Activated CD8-positive, alpha-beta memory T cell treated with anti-CD3 and anti-CD28 coated beads for 1 hour (primary cell): ENCODE measurements at places on chromosomes 11 and 22.

- no peak for DNase-seq
These were observed 39.5 kb downstream of the COPB1 start for GRCh38 chr11:14460147-14460546.

- DNase-seq = no peak
These were observed 27.5 kb downstream of the KCNA4 start for GRCh38 chr11:29989174-29989970.

DNA sequence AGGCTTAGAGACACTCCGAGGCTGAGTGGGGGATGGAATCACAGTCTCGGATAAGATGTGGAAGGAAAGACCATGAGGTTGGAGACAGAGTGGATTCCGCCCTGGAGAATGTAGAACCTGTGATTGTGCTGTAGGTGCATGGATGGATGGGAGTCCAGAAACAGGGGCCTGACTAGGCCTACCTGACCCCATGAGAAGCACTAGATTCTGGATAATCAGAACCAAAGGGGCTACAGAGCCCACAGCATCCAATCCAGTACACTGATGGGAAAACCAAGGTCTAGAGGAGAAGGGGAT, 32.3 kb upstream of the FCHSD2 start:
- DNase-seq = no peak

- DNase-seq = no peak
These were observed at the start of gene HEPACAM for GRCh38 chr11:124935548-124936514. Gene HEPACAM, minus strand, starts transcription at chr11:124936047. Its CDS starts 41 bp downstream, at chr11:124936006.

- no peak for DNase-seq
These were observed 12.1 kb downstream of the NADSYN1 start for GRCh38 chr11:71465054-71465453.

DNA sequence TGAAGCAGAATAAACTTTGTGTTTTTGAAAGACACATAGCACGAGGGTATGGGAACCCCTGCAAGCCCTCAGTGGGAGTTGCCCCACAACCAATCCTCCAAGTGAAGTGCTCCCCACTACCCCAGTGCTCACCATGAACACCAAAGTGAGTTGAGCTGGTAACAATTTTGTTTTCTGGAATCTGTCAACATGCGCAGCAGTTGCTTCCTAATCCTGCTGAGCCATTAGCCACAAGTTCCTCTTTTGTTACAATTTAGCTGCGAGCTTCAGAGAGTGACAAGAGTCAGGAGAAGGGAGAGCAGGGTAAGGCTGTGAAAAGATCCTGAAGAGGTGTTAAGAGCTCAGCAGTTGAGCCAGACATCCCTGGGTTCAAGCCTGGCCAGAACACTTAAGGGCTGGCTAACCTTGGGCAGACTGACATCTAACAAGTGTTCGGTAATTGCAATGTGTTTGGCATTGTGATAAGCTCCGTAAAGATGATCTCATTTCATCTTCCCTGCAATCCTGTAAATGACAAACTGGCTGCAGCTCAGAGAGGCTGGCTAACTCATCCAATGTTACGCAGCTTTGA, 24.1 kb upstream of the ASPHD2 start:
- no peak for DNase-seq

GRCh38 chr11:48018528-48019216, 38.3 kb downstream of the PTPRJ start:
- no peak for DNase-seq

DNA sequence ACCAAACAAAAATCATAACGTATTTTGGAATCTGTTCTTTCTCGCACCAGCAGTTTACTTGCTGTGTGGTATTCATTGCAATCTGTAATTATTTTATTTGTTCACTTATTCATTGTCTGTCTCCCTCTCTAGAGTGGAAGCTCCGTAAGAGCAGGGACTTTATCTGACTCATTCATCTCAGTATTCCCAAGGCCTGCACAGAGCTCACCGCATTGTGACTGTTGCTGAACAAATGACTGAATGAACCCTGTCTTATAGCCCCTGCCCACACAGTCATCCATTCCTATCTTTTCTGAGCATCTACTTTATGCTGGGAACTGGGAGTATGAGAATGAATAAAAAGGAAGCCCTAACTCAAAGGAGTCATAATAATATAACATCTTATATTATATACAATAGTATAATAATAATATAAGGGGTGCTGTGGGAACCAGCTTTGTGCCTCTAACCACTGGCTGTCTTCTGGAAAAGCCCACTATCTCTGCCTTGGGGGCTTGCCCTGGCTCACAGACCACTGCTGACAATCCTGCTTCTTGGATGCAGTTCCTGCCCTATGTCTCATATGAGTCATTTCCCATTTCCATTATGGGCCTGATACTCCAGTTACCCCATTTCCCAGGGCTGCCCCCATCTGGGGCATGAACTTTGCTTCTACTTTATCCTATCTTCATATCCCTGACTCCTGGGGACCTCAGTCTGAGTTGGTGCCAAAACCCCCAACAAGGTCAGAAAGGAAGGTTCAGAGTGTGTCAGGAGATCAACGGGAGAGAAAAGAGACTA, 11.0 kb downstream of the XRRA1 start:
- no peak for DNase-seq

DNA sequence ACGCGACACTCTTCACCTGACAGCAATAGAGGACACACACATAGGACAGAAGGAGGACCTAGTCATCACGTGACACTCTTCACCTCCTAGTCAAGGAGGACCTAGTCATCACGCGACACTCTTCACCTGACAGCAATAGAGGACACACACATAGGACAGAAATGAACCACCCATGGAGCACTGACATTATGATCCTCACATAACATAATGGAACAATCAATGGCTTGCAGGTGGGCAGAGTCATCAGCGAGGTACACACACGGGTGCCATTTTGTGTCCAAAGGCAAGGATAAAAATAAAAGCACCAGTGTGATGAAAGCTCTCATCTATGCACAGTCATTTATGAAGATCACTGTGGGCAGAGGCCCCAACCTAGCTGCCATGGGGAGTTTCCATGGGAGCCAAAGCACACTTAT, 354.7 kb downstream of the LARGE1 start:
- DNase-seq = no peak

DNA sequence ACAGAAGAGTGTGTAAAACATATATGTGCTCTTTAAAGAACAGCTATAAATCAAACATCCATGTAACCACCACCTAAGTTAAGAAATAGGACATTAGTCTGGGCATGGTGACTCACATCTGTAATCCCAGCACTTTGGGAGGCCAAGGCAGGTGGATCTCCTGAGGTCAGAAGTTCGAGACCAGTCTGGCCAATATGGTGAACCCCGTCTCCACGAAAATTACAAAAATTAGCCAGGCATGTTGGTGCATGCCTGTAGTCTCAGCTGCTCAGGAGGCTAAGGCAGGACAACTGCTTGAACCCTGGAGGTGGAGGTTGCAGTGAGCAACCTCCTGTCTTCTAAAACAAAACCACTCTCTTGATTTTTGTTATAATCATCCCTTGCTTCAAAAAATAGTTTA, 103.3 kb downstream of the LRRC32 start:
- DNase-seq = no peak

GRCh38 chr11:118853678-118854077, 30.0 kb upstream of the CXCR5 start:
- no peak for DNase-seq

DNA sequence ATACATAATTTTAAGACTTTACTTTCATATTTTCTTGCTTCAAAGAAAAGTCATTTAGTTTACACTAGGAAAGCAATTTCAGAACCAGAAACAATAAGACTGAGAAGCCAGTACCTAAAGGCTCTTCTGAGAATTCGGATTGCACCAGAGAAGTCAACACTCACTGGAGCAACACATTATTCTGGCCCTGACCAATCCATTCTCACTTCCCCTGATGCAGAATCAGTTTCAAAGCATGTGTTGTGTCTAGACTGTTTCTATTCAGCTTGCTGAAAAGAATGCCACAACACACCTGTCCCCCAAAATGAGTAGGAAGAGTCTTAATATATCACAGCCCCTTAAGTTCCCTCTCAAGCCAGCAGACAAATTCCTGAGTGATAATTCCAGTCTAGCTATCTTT, 1074.3 kb upstream of the TENM4 start:
- DNase-seq = no peak

- DNase-seq = no peak
These were observed 88.4 kb downstream of the TRAF6 start for GRCh38 chr11:36421546-36422155.

- DNase-seq = no peak
These were observed 58.2 kb upstream of the GNAZ start for GRCh38 chr22:23012081-23012622.

- DNase-seq = no peak
These were observed 107.4 kb downstream of the CACNA1I start for GRCh38 chr22:39677967-39678366.

GRCh38 chr11:95575517-95575916, 214.1 kb downstream of the FAM76B start:
- DNase-seq = no peak

DNA sequence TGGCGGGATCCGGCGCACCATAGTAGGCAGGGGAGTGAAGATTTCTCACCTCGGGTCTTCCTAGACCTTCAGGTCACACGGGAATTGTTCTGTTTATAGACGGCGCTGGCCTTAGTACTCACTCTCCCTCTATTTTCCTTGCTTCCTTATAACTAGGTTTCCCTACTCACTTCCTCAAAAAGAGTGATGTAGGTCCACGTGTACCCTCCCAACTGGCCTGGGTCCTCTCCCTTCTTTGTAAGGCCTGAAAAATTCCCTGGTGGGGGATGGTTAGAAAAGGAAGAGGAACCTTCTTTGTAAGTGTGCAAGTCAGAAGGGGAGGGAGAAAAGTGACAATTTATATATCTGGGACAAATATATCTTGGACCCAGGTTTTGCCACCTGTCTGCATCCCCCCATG, 2.9 kb upstream of the TMEM9B start:
- DNase-seq = no peak

- DNase-seq = no peak
These were observed 253.7 kb downstream of the AASDHPPT start for GRCh38 chr11:106331176-106331575.

GRCh38 chr22:49833340-49834007, 5.8 kb upstream of the BRD1 start:
- no peak for DNase-seq

DNA sequence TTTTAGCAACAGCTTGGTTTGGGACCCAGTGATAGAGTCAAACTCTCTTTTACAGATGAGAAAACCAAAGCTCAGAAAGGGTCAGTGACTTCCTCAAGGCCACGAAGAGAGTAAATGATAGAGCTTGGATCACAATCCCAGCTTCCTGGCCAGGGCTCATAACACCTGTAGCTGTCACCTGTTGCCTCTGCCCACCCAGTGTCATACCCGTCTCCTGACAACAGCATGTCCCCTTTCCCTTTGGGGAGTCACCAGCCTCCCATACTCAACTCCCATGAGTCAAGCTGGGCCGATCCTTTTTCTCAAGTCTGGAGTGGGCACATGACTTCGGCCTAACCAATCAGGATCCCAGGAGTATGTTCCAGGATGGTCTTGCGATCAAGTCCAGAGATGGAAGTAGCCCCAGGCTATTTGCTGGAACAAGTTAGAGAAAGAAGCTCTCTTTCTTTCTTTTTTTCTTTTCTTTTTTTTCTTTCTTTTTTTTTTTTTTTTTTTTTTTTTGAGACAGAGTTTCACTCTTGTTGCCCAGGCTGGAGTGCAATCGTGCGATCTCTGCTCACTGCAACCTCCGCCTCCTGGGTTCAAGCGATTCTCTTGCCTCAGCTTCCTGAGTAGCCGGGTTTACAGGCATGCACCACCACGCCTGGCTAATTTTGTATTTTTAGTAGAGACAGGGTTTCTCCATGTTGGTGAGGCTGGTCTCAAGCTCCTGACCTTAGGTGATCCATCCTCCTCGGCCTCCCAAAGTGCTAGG, 27.8 kb upstream of the MYH9 start:
- DNase-seq = no peak

DNA sequence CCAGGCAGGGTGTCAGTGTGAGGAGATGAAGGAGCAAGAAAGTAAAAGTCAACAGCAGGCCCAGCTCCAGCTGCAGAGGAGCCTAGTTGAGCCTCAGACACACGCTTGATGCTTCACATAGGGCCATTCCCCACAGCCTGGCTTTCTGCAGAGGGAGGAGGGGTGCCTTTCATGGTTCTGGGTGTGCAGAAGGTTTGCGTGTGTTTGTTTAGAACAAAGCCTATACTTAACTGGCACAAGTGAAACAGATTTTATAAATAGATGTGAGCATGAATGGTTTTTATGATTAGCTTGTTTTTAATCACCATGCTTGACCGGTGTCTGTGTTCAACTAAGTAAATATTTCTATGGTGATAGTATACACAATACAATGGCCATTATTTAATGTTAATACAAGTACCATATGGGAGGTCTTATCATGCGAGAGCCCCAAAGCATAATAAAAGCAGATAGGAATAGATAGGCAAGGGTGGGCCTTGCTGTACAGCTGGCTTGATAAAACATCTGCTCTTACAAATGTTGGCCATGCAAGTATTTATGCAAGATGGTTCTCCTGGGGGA, 290.2 kb downstream of the ETS1 start:
- no peak for DNase-seq

GRCh38 chr11:12420040-12420439, 42.7 kb downstream of the PARVA start:
- DNase-seq = no peak

DNA sequence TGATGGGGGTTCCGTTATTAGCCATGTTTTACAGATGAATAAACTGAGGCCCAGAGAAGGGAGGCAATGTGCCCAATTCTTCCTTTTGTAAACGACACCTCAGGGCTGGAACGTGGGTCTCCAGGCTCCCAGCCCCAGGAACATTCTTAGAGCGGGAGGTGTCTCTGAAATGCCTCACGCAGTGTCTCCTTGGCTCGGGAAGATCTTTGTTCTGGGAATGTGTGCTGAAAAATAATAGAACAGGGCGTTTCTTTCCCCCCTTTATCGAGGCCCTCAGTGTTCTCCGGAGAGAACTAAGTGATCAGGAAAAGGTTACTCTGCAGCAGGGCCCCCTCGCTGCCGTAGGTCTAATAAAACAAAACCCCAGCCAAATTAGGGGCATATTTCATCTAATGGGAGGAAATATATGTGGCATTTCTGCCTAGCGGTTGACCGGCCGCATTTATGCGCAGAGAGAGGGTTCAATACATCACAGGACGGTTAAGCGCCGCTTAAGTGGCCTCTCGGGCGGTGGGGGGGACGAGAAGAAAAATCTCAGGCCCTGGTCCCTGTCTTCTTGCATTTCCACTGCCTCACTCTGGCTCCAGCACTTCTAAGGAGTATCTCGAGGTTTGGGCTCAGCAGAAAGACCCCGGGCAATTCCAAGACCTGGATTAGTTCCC, 564.3 kb downstream of the MN1 start:
- no peak for DNase-seq
